Heart right ventricle (tissue), 16 donors: ENCODE measurements at places on chromosomes 4 and X. TPM values are rescaled to one million over a fixed set of nuclear protein-coding genes. Genes with fewer than 3 reads are reported as not detected.

FAM47E gene
- 0.68 TPM for polyA plus RNA-seq

CACNA1F gene
- polyA plus RNA-seq, result 0.03 TPM

TIGD4 gene
- 0.14 TPM for polyA plus RNA-seq

AMBN gene
- not detected for polyA plus RNA-seq

- H3K36me3 ChIP-seq, result no peaks in the 10 kb centered on the region
- DNase-seq, result no peak
- no peaks in the 10 kb centered on the region for H3K27me3 ChIP-seq
These were observed 394.9 kb upstream of the BOD1L1 start for GRCh38 chr4:14022456-14022855.

GRCh38 chrX:97330151-97330550, 446.4 kb downstream of the RPA4 start:
- no peaks in the 10 kb centered on the region for H3K36me3 ChIP-seq
- H3K27me3 ChIP-seq, result no peaks in the 10 kb centered on the region
- no peaks in the 10 kb centered on the region for H3K4me1 ChIP-seq

GRCh38 chrX:85243155-85243554, 424 bp downstream of the SATL1 start:
- no peak overlapping the region for H3K4me3 ChIP-seq
- no peaks in the 10 kb centered on the region for H3K4me1 ChIP-seq
- no peaks in the 10 kb centered on the region for H3K36me3 ChIP-seq
- no peaks in the 10 kb centered on the region for H3K27me3 ChIP-seq

DNA sequence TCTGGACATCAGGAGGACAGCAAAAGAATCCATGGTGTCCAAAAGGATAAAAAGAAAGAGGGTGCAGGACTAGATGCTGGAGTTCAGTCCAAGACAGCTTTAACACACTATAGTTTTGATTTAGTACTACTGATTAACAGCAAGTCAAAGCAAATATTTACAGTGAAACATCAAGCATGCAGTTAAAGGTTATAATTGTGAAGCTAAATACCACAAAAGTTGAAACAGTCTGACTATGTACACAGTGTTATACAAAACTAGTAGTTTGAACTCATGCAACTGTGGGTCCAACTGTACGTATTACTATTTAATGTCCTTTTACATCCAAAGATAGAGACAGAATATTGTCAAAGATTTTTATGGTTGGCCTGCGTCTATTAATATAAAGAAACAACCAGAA, 57.6 kb downstream of the CHIC2 start:
- no peak for DNase-seq
- peaks cover 8% of the 10 kb centered on the region for H3K4me1 ChIP-seq
- no peaks in the 10 kb centered on the region for H3K27me3 ChIP-seq
- no peak overlapping the region for H3K27ac ChIP-seq

DNA sequence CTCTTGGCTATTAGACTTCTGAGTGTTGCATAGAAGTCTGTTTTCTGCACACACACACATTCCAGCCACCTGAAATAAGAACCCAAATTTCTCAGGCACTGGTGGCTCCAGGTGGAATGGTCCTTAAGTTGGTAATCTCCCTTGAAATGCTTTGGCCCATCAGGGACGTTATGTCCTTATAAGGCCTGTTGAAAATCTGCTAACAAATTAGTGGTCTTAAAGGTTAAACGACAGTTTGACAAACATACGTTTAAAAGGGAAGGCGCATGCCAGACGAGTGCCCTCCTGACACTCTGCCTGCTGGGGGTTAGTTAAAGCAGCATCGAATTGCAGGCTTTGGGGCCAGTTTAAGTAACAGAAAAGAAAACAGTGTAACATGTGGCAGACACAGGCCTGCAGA, 125.0 kb downstream of the TBX22 start:
- H3K36me3 ChIP-seq, result no peaks in the 10 kb centered on the region
- no peak overlapping the region for H3K27ac ChIP-seq
- H3K27me3 ChIP-seq, result no peaks in the 10 kb centered on the region
- no peak for DNase-seq
- no peak overlapping the region for H3K4me3 ChIP-seq

DNA sequence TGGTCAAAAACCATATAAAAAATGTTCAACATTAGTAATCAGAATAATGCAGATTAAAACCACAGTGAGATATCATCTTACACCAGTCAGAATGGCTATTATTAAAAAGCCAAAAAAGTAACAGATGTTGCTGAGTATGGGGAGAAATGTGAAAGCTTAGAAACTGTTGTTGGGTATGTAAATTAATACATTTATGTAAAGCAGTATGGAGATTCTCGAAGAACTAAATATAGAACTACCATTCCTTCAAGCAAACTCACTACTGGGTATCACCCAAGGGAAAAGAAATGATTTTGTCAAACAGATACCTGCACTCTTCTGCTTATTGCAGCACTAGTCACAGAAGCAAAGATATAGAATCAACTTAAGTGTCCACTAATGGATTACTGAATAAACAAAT, 576.4 kb upstream of the EPHA5 start:
- H3K36me3 ChIP-seq, result no peaks in the 10 kb centered on the region
- DNase-seq, result no peak
- H3K4me1 ChIP-seq, result no peaks in the 10 kb centered on the region
- H3K27me3 ChIP-seq, result no peaks in the 10 kb centered on the region
